ENCODE measurements at places on chromosomes 11 and 22.
A peak's percentile ranks its signal among the peaks of the same experiment; 100 is the strongest.

- DNase-seq, result no peak
Observed at GRCh38 chr22:39360242-39360641, 10.5 kb downstream of the SYNGR1 start.

GRCh38 chr11:72263361-72263760 is 19.4 kb upstream of the PHOX2A start:
- no peak for DNase-seq

- no peak for DNase-seq
Observed at GRCh38 chr11:99555486-99555885, 534.7 kb downstream of the CNTN5 start.

- DNase-seq, result no peak
Observed at GRCh38 chr11:11588891-11589290, 32.9 kb downstream of the GALNT18 start.

DNA sequence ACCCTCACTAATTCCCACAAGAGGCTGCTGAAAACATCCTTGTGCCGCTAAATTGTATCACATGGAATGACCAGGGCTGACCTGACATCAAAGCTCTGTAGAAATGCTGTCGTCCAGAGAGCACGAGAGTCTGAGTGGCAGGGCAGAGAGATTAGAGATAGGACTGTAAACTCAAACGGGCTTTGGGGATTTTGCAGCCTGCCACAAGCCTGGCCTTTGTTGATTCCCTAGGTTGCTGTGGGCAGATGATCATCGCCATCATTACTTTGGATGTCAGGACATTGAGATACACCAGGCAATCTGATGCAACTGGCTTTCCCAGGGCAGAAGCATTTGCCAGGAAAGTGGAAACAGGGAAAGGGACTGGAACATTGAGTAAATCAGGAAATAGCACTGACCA is 131.6 kb downstream of the ETS1 start:
- DNase-seq, result no peak

DNA sequence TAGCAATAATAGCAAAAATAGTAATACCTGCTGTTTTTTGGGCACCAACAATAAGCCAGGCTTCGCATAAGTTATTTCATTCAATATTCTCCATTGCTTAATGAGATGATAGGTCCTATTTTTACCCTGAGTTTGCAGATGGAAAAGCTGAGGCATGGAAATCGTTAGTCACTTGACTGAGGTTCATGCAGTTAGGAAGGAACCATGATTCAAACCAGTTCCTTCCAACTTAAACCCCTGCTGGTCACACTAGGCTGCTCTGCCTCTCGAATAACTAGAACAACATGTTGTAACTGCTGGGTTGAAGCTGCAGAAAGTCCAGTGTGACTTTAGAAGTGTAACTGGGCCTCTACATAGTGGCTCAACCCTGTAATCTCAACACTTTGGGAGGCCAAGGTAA is 69.3 kb downstream of the SEZ6L start:
- DNase-seq, result no peak

GRCh38 chr11:2567026-2567671 is 122.3 kb downstream of the KCNQ1 start:
- DNase-seq, result no peak

- no peak for DNase-seq
Observed at GRCh38 chr11:119566319-119566718, 143.3 kb upstream of the THY1 start.

GRCh38 chr22:35921777-35922176 is 106.8 kb downstream of the RBFOX2 start:
- DNase-seq, result peak; percentile 66

- no peak for DNase-seq
Observed at GRCh38 chr11:62512961-62513360, 33.6 kb downstream of the AHNAK start.

DNA sequence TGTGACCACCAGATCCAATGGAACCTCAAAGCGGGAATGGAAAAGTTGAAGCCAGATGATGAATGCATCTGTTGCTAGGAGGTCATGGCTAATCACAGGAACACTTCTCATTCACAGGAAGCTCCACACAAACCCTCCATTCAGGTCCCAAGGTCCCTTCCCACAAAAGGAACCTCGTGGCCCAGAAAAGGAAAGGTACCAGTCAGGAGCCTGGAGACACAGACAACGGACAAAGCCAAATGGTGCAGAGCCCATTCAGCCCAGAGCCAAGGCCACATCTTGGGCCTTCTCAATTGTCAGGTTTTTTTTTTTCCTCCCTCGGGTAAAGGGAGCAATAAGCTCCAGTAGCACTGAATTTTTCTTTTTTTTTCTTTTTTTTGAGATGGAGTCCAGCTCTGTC is 87.0 kb downstream of the FAM168A start:
- DNase-seq, result no peak

GRCh38 chr11:125268611-125269010 is 104.1 kb downstream of the PKNOX2 start:
- no peak for DNase-seq

GRCh38 chr11:79404325-79404724 is 36.5 kb downstream of the TENM4 start:
- no peak for DNase-seq

- DNase-seq, result no peak
Observed at GRCh38 chr11:70669281-70669680, 271.0 kb downstream of the CTTN start.

- DNase-seq, result no peak
Observed at GRCh38 chr11:123298488-123299447, 103.7 kb upstream of the CLMP start.

DNA sequence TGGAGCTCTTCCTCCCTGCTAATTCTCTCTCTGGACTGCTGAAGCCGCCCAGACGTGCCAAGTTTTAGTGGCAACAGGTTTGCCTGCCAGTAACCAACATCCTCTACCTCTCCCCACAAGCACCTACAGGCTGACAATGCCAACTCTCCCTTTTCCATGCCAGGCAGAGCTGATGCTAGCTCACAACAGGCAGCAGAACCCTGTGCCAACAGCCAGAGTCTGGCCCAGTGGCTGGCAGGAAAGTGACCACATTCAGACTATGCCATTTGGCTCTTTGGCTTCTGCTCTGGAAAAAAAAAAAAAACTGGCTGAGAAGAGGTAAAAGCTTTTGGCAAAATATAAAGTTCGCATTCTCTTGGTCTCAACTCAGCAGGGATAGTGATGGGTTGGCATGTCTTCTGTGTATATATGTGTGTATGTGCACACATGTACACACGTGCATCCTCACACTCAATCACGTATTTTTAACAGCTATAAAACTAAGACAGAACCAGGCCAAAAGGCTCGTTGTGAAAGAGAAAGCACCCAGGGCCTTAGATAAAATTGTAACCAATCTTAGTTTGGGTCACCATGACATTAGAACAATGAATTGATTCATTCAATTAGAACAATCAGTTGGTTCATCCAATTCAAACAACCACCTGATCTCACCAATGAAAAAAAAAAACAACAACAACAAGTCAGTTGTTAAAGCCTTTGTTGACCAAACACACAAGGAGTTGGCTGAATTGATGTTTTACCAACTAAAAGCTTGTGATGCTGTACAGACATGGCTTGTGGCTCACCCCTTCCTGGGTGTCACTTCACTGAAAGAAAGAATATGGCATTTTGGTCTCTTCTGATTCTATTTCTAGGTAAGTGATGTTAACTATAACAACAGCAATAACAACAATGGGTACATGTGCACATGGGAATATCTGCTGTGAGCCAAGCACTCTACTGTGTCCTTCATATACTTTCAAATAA is 48.6 kb downstream of the TRIM29 start:
- no peak for DNase-seq

DNA sequence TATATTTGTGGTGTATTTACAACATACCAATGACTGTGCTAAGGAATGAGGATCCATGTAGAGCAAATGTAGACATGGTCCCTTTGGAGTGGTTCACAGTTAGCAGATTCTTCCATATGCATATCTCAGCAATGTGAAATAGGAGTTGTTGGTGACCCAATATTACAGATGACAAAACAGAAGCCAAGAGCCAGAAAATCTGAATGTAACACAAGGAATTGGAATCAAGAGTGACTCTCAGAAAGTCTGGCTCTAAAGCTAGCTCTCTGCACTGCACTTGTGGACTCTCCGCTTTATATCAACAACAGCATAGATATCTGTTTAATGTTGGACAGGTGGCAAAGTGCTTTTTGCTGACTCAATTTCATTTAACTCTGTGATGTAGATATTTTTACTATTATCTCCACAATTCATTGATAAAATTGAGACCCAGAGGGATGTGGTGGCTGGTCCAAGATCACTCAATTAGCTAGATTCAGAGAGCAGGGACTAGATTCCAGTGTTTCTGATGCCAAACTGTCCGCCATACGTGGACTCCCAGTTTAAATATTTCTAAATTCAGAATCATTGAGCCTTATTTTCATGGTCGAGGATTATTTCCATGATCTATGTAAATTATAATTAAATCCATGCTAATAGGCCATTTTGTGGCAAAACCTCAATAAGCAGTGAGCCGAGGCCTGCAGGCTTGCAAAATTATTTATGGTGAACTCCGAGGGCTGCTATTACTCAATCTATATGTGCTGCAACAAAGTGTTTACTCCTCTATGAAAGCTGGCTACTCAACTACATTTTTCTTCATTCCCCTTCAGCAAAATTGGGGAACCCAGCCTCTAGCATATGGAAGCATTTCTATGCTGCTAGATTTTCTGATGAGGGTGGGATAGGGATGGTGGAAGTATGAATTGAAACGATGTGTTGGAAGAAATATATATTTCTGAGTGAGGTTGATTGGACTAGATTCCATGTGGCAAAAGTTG is 21.1 kb upstream of the TENM4 start:
- no peak for DNase-seq

GRCh38 chr22:44143579-44143978 is 37.1 kb upstream of the PARVG start:
- DNase-seq, result no peak

- no peak for DNase-seq
Observed at GRCh38 chr11:119361056-119361787, 14.7 kb upstream of the MFRP start.

GRCh38 chr11:4466131-4466870 is 16.1 kb upstream of the OR52K1 start:
- no peak for DNase-seq

DNA sequence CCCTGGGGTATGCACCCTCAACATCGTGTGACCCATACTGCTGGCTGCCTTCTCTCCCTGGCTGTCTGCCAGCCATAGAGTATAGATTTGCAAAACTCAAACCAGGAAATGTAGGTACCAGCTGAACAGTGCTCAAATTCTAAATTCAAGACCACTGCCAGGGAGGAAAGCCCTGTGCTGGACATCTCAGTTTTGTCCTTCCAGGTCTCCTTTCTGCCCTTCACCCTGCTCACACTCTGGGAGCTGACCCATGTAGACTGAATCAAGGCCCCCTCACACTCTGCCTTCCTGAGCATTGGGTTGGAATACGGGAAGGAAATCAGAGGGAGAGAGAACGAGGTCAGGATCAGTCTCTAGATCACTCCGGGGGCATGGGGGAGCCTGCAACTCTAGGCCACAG is 12.4 kb upstream of the DRD2 start:
- DNase-seq, result no peak

DNA sequence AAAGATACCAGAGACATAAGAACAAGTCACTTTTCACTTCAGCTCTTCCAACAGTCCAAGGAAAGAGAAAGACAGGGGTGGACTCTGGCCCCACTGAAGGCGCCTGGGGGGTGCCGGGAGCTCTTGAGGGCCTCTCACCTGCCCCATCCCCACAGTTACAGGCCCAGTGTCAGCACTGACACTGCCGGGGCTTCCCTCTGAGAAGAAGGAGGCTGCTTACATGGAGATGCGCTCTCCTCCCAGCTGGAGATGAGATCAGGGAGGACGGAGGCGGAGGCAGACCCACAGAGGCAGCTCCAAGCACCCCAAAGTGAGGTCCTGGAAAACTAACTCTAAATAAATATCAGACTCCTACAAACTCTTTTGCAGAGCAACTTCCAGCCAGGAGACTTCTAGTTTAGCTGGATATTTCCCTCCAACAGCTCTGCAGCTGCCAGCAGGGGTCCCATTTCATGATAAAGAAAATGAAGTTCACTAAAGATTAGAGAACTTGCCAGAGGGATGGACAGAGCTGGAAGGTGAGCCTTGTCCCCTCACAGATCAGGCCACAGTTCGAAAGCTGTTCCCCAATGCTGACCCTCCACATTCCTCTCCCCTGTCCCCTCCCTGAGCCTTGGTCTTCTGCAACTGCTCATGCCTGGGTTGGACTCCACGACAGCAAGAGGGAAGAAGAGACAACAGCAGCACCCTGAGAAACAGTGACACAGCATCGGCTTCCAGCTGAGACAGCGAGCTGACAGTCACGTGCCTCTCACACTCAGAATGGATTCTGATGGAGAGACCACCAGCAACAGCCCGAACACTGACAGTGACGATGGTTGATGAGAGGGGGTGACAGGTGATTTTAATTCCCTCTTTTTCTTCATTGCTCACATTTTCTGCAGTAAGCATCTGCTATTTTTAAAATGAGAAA is 5.8 kb downstream of the CARS1 start:
- DNase-seq, result no peak

DNA sequence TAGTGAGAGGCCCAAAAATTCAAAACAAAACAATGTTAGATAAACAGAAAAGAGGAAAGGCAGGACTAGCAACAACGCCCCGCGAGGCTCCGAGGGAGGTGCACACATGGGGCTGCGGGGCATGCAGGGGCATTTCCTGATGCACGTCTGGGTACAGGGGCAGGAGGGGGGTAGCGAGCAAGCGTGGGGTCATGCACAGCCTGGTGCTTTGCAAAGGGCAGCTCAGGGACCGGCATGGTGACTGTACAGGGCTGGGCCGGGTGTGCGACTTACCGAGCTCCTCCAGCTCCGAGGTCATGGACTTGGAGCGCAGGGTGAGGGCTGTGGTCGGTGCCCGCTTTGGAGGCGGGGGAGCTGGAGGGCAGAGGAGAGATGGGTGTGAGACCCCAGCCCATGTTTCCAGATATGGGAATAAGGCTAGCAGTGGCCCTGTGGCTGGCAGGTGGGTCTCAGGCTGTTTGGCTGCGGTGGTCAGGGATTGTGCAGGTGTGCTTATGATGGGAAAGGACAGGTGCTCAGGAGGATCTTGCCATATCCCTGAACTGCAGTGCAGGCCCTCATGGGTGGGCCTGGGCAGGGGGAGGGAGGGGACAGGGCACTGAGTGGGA is 103.7 kb downstream of the CTTN start:
- DNase-seq, result no peak

DNA sequence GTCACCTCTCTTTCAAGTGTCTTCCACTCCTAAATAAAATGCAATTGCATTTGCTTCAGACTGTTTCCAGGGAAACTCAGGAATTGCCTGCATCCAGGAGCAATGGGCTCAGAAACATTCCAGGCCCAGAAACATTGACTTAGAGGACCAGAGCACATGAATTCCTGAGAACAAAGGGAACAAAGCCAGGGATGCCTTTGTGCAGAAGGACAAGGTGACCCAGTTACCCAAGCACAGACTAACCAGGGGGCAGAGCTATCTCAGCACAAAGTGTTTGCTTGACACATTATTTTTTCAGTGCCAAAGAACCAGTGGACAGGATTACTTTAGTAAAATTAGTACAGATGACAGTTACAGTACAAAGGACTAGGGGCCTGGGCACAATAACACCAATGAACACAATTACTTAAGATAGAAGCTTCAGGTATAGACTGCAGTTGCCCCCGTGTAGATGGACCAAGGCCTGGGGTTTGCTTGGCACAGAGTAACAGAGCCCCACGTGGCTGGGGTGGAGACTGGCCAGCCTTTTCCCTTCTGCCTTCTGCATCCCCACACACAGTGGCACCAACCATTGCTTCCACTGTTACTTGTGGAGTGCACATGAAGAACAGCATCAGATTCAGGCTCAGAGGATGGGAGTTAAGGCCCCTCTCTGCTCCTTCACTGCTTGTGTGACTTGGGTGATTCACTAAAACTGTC is 500.8 kb downstream of the INSC start:
- DNase-seq, result no peak
